ENCODE measurements at places on chromosomes 2 and 18. TPM values are rescaled to one million over a fixed set of nuclear protein-coding genes. Genes with fewer than 3 reads are reported as not detected.

GRCh38 chr2:165277295-165277694 is 38.1 kb downstream of the SCN2A start:
- DNase-seq: no peak

Gene RTTN
- polyA plus RNA-seq: 12.1 TPM

Gene REG1B
- not detected for polyA plus RNA-seq

- DNase-seq: no peak
Measured at GRCh38 chr2:240288087-240288521, 147.4 kb upstream of the GPC1 start.

Gene MAPRE3
- 332 TPM for polyA plus RNA-seq

Measured in muscle of arm (tissue), 14 donors.